ENCODE measurements at places on chromosomes 3 and 15. TPM values are rescaled to one million over a fixed set of nuclear protein-coding genes. Genes with fewer than 3 reads are reported as not detected.

PLA2G4D gene
- not detected for total RNA-seq

MELTF gene
- total RNA-seq = 0.28 TPM

- DNase-seq = no peak
Observed at GRCh38 chr3:58658508-58658907, 8.1 kb downstream of the FAM3D start.

DNA sequence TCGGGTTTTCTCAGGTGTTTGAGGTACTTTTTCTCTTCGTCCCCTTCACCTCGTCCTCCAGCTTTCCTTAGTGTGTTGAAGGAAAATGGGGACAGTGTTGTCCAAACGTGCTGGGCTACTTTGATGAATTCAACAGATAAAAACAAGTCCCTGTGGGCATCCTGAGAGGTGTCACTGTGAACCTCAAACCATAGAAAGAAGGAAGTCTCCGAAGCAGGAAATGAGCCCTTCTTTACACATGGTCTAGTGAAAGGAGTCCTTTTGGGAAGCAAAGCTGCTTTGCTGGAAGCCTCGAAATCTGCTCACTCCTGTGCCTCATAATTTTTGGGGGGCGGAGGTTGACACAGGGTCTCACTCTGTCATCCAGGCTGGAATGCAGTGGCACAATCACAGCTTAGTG lies 10.6 kb downstream of the IL17RB start:
- DNase-seq = no peak

- no peak for DNase-seq
Observed at GRCh38 chr3:136192831-136193230, 3.3 kb downstream of the MSL2 start.

- no peak for DNase-seq
Observed at GRCh38 chr3:173173652-173174051, 32.6 kb upstream of the SPATA16 start.

TMEM207 gene
- not detected for total RNA-seq

DNA sequence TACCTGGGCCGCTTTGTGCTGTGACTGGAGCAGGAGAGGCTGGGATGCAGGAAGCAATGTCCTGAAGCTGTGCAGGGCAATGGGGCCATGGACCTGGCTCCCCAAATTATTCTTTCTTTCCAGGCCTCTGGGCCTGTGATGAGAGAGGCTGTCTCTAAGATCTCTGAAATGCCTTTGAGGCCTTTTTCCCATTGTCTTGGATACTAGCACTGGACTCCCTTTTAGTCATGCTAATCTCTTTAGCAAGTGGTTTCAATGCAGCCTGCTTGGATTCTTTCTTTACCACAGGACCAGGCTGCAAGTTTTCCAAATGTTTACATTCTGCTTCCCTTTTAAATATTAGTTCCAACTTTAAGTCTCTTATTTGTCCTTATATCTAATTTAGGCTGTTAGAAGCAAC lies 64.8 kb upstream of the SGO1 start:
- DNase-seq = no peak

GRCh38 chr15:84603630-84604379 lies 3.0 kb downstream of the ZSCAN2 start:
- DNase-seq = no peak

- DNase-seq = no peak
Observed at GRCh38 chr15:27768732-27769475, 330.2 kb downstream of the OCA2 start.

- DNase-seq = no peak
Observed at GRCh38 chr3:177317247-177317646, 120.0 kb upstream of the TBL1XR1 start.

GSK3B gene
- total RNA-seq = 39.7 TPM

DNA sequence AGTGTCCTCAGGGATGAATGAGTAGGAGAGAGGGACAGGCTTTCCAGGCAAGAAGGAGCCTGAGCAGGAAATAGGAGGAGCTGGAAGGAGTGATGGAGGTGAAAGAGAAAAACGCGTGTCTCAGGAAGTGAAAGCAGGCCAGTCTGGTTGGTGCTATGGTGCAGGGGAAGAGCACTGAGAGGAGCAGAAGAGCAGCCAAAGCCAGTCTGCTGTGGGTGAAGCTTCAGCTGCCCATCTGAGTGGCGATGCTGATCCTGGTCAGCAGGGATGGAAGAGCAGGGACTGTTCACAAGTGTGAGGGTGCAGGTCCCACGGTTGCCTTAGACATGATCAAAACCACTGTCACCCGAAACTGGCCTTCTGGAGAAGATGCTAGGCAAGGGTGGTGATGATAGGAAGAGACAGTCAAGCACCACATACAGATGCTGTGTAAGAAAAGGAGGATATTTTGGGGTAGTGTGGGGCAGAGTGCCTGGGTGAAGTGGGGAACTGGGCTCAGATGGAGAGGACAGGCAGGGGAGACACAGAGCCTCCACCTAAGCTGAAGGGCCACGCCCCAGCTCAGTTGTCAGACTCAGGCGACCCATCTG lies 5.5 kb upstream of the KY start:
- no peak for DNase-seq

STX19 gene
- total RNA-seq = not detected

DPPA2 gene
- total RNA-seq = not detected

DNA sequence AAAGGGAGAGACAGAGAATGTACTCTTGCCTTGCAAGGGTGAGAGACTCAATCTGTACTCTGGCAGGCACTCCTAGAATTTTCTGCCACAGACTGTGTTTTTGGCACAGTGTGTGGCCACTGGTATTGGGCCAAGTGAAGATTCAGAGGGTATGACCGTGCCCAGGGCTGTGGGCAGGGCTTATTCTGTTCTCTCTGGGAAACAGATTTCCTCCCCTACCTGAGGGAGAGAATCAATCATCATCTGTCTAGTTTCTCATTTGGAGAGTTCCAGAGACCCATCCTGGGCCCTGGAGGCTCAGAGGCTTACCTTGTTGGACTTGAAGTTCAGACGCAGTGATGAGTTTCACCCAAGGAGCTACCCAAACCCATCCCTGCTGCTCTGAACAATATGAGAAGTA lies 28.2 kb downstream of the CSTA start:
- no peak for DNase-seq

DNA sequence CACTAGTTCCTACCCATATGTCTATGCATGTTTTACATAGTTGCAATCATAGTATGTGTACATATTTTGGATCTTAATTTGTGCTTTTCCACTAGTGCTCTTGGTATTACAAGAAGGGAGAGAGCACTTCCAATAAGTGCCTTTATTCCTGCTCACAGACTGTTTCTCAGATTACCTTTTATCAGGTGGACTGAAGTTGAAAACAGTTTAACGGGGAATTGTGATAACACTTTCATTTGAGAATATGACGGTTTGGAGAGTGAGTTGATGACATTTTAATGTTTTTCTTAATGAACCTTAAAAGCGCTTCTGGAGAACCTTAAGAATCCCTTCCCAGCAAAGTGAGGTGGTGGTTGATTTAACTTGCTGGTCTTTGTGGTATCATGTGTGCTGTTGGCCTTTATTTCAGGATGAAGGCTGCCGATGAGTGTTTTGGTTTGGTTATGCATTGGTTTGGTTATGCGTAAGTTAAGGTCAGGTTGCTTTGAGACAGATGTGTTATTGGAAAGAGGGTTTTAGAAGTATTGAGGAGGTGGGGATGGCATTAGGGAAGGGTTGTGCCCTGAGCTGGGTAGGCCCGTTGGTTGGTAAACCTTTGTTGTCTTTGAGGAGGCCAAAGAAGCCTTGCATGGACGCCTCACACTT lies 2.8 kb downstream of the EDEM1 start:
- DNase-seq = no peak

EXD1 gene
- not detected for total RNA-seq

DNA sequence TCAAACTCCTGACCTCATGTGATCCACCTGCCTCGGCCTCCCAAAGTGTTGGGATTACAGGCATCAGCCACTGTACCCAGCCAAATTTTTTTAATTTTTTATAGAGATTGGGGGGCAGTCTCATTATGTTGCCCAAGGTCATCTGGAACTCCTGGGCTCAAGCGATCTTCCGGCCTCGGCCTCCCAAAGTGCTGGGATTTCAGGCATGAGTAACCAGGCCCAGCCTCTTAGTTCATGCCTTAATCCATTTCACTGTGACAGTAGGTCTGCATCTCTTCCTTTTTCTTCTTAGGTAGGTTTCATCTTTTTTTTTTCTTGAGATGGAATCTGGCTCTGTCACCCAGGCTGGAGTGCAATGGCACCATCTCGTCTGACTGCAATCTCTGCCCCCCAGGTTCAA lies 37.3 kb upstream of the PPP4R2 start:
- DNase-seq = no peak

GRCh38 chr15:85489773-85490493 lies 109.5 kb downstream of the AKAP13 start:
- no peak for DNase-seq

DNA sequence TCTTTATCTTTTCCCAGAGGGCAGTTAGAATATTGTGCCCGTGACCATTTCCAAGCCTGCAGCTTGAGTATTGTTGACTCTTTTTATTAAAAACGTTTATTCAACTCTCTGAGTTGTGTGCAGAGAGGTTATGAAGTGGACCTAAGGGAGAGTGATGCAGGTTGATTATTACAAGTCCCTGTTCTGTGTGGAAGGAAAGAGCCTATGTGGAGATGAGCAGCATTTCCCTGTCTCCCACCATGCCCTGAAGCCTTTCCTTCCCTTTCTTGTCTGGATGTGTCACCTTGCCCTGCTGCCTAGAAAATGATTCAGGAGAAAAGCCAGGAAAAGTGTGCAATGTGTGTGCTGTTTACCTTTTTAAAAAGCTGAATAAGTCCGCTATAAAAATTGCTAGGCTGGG lies 19.4 kb downstream of the ZPLD1 start:
- no peak for DNase-seq

GOLGA8A gene
- 4.7 TPM for total RNA-seq

GRCh38 chr3:172096881-172097420 lies 57.6 kb downstream of the FNDC3B start:
- peak; percentile 75 for DNase-seq

DNA sequence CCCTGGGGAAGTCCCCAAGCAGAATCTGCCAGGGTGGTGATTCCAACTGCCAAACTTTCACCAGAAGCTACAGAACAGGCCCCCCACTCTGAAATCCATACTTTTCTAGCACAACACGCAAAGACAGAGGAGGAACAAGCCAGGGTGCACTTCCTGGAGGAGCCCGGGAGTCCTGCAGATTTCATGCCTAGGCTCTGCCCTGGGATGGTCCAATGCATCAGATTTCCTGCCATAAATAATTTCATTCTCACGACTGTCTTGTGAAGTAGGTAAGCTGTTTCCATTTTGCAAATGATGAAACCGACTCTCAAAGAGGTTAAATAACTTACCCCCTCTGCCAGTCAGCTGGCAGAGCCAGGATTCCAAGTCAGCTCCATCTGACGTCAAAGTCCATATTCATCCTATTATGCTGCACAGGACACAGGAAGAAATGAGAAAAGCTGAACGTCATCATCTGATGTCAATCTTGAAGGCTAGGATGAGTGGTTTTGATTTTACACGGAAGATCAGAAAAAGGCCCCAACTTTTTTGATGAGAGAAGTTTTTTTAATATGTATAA lies 134.8 kb upstream of the IGF1R start:
- no peak for DNase-seq

GOLGA8M gene
- total RNA-seq = under 0.01 TPM

DNA sequence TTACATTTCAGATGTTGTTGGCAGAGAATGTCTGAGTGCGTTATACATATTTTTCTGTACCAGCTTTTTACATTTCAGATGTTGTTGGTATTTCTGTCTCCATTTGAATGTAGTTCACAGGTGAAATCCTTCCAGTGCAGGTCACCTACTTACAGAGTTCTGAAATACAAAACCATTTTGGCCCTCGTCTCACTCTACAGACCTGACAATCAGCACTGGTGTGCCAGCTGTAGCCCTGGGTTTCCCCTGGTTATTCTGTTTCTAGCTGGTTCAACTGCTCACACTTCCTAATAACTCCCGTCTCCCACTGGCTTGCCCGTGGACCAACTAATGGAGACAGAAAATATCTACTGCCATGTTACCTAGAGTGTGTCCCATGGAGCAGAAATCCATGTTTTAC lies 87.5 kb upstream of the CDIN1 start:
- DNase-seq = no peak

DNA sequence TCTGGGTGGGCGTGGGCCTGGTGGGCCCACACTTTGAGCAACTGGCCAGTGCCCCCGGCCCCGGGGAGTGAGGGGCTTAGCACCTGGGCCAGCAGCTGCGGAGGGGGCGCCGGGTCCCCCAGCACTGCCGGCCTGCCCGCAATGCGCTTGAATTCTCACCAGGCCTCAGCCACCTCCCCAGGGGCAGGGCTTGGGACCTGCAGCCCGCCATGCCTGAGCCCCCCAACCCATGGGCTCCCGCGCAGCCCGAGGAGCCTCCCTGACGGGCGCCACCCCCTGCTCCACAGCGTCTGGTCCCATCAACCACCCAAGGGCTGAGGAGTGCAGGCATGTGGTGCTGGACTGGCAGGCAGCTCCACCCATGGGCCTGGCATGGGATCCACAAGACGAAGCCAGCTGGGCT lies 484.3 kb downstream of the UNC13C start:
- no peak for DNase-seq

DNA sequence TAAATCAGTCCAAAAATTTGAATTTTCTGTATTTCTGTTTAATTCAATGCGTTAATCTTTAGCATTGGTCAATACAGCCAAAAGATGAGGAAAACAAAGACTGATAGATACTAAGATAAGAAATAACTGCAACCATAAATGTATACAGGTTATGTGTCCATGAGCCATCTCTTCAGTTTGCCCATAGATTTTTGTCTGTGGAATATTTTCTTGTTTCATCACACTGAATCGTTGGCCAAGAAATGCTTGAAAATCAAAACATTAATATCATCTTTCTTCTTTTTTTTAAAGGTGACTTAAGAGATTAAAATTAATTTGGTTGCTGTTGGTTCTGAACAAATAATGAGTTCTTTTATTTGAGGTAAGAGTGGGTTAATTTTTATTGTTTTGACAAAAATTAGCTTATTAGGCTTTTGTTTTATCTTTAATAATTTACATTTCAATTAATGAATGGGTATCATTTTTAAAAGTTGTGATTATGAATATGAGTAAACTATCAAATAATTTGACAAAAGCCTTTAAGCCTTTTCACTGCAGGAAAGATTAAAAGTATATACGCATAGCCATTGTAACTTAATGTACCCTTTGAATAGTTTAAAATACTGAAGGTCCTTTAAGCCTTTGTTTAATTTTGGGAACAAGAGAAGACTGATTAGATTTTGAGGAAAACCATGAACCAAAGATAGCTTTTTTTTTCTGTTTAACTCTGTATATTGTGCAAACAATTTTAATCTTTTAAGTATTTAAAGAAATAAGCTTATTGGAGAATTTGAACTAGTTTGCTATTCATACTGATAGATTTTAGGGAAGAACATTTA lies 14.7 kb upstream of the CHD2 start:
- DNase-seq = peak; percentile 28

ARNT2 gene
- total RNA-seq = 14.7 TPM

RFTN1 gene
- total RNA-seq = 52.2 TPM

LMAN1L gene
- total RNA-seq = not detected

GRCh38 chr3:132980102-132980501 lies 58.1 kb upstream of the TMEM108 start:
- DNase-seq = no peak

DNA sequence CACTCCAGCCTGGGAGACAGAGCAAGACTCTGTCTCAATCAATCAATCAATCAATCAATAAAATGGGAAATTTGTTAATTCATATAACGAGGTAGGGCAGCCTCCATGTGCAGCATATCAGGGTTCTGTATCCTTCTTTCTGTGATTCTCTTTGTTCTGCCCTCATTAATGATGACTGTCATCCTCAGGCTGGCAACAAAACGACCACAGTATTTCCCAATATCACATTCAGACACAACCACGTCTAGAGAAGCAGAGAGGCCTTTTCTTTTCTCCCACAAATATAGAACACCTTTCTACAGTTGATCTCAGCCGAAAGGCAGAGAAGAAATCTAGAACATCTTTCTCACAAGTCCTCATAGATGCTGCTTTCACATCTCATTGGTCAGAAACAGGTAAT lies 11.2 kb downstream of the CEP19 start:
- no peak for DNase-seq

Measured in IMR-90 (cell line).